ENCODE measurements at places on chromosomes 11 and 22.

DNA sequence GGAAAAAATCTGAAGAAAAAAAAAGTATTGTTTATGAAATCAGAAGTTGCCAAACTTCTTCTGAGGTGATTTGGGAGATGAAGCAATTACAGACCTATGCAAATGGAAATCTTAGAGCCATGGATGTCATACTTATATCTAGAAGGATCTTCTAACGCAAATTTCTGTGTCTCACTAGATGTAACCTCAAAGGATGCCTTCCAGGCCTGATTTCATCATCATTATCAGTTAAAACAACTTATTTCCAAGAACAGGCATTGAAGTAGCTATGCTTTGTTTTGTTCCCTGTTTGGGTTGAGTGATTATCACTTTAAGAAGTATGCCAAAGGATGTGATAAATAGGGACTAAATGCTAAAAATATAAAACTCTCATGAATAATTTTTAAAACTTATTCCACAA is 43.9 kb upstream of the ANGPTL5 start:
- no peak for DNase-seq

- DNase-seq, result no peak
Observed at GRCh38 chr11:122434786-122435185, 220.7 kb upstream of the UBASH3B start.

DNA sequence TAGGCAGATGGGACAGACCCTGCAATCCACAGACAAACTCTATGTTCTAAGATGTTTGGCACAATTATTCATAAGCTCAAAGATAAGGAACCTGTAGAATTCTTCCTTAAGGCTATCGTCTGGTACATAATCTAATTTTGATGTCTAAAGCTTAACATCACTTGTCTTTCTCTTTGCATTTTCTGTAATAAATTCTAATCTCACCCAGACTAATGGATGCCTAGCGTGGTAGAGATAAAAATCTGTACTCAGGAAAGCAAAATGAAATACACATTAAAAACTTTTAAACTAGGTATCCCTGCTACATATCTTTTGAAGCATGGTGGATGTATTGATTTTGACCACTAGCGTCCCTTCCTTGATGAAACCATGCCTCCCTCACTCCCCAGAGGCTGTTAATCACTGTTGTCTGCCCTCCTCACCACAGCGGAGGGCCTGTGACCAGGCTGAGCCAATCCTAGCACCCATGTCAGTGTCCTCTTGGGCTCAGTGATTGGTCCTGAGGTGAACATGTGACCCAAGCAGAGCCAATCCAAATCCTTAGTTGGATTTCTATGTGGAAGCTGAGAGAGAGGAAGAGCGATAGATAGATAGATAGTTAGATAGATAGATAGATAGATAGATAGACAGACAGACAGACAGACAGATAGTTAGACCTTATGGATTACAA is 82.2 kb upstream of the GRK3 start:
- no peak for DNase-seq

DNA sequence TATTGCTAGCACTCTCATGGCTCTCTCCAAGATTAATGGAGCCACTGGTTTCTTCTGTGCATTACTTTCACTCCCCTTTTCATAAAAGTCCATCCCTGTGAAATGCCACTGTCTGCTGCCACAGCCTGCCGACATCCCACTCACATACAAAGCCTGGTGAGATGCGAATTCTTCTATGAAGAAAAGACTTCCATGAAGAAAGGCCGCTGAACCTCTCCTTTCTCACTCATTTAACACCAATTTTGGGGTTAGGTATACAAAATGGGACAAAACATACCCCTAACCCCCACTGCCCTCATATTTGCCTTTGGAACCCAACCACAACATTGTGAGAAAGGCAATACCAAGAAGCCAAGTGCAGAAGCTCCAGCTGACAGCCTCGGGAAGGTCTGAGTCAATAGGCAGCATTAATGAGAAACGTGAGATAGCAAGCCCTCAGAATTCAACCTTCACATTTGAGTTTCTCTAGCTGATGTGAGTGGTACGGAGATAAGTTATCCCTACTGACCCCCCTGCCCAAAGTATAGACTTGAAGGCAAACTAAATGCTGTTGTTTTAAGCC is 156.4 kb downstream of the ATG16L2 start:
- no peak for DNase-seq

DNA sequence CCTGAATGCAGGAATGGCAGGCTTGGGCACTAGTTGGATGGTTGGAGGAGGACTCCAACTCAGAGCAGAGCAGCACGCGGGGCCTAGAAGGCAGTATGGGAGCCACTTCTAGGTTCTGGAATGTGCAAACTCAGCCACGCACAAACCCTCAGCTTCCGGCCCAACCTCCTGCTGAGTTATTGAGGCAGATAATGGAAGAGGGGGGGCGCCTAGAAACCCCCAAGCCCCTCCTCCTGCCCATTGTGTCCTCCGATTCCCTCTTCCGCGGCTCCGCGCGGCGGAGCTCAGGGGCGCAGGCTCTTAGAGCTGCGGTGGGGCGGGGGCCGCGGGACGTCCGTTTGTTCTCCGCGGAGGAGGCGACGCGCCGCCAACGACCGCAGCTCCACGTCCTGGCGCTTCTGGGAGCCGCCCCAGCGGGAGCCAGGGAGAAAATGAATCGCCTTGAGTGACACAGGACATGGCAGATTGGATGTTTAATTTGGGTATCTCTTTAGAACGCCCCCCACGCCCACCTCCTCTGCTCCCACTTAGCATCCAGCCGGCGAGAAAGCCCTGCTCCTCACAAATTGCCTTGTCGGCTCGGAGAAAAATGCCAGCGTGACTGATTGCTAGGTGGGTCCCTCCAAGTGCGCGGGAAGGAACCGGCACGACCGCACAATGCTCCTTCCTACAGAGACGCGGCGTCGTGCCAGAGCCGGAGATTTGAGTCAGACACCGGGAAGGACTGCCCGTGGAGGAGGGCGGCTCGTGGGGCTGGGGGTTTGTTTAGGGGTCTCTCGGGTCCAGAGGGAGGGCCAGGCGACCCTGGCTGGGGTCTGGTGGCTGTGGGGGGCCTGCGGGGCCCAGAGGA is 144.6 kb downstream of the NECTIN1 start:
- peak; percentile 63 for DNase-seq

GRCh38 chr22:48951836-48952235 is 875.8 kb downstream of the BRD1 start:
- DNase-seq, result no peak

GRCh38 chr11:11818529-11819121 is 23.1 kb upstream of the USP47 start:
- DNase-seq, result no peak

DNA sequence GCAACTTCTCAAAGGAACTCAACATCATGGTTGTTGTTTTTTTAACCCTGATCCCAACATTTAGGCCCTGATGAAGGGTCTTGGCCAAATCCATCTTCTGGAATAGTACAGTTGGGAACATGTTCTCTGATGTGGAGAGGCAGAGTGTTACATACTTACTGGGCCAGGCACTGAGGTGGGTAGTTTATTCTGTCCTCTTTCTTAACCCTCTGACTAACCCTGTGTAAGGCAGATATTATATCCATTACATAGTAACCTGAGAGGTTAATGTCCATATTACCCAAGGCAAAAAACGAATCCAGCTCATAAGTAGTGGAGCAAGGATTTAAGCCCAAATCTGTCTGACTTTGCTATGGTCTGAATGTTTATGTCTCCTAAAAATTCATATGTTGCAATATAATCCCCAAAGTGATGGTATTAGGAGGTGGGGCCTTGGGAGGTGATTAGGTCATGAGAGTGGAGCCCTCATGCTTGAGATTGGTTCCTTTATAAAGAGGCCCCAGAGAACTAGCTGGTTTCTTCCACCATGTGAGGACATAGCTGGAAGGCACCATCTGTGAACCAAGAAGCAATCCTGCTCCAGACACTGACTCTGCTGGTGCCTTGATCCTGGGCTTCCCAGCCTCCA is 16.3 kb downstream of the PPFIBP2 start:
- DNase-seq, result no peak

GRCh38 chr22:44193535-44193891 is 12.8 kb downstream of the PARVG start:
- DNase-seq, result no peak

- DNase-seq, result peak; percentile 43
Observed at GRCh38 chr22:49999063-49999945, 13.3 kb downstream of the IL17REL start.

DNA sequence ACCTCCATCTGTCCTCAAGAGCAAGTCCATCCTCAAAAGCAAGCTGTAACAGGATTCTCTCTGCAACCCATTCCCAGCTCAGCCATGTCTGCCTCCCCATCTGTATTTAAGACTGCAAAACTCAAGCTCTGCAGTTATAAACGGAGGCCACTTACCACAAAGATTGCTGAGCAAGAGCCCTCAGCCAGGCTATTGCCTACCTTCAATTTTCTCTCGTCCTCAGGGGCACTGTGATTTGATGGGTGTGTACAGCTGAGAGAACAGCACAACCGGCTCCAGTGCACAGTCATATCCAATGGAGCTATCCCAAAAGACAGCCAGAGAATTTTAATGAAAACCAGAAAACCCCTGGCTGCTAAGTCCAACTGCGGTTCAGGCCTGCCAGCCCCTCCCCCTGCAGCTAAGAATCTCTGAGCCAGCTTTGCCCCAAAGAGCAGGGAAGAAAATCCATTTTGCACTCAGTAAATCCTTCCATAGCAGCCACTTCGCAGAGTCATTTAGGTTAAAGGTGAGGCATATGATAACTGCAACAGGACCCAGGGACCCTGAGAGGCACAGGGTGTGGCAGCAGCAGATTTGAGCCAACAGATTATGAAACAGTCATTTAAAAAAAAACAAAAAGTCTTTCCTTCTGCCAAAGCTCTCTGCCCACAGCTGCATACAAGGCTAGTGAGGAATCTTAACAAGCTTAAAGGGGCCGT is 37.6 kb downstream of the RAB30 start:
- peak; percentile 50 for DNase-seq

DNA sequence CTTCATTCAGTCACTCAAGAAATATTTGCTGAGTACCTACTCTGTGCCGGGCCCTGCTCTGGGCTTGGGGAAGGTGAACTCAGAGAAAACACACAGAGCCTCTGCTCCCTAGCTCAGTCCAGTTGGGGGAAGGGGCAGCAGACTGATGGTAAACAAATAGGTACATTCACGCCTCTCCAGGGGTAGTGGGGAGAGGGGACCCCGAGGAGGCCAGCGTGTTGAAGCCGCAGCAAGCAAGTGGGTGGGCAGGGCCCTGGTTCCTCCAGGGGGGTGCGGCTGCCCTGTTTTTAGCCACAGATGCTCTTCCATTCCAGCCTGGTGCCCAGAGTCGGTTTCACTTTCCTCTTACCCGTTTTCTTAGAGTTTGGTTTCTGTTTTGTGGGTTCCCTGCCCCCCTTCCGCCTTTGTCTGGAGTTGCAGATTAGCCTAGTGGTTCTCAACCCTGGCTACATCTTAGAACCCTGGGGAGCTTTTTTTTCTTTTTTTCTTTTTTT is 8.7 kb downstream of the DRAP1 start:
- peak; percentile 23 for DNase-seq

- DNase-seq, result no peak
Observed at GRCh38 chr11:123521930-123522329, 91.9 kb downstream of the GRAMD1B start.

GRCh38 chr22:22770280-22770871 is 117.2 kb upstream of the IGLL5 start:
- peak; percentile 66 for DNase-seq

DNA sequence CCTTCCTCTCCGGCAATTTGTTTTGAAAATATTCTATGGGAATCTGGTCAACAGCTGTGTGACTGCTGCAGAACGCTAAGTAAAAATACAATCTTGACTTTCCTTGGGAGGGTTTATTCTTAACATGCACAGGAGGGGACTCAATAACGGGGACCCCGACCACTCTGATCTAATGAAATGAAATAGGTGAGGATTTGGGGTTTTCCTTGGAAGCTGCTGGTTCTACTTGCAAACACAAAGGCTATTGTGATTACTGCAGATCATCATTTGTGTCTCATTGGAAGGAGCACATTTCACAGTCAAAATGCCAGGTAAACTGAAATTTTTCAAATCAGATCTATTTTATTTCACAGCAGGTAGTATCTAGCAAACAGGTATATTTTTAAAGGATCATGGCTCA is 366.1 kb downstream of the SHANK2 start:
- DNase-seq, result no peak

DNA sequence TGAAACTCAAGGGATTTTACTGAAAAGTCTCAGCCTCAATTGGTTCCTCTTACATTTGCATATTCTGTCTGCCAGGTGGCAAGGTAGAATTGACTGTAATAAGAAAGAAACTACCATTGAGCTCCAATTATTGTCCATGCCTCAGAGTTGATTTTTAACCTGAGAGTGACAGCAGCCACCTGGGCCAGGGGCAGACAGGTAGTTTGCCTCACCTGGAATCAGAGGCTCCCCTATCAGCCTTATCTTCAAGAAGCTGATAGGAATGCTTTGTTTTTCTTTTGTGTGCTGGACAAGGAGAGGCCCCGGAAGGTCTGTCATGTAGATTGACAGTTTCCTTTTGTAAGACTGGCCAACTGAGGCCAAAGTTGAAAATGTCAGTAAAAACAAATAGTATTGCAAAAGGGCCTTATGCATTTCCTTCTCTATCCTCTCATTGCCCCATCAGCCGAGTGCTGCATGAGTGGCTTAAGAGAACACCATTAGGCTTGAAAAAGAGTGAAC is 34.1 kb downstream of the CD44 start:
- DNase-seq, result no peak

DNA sequence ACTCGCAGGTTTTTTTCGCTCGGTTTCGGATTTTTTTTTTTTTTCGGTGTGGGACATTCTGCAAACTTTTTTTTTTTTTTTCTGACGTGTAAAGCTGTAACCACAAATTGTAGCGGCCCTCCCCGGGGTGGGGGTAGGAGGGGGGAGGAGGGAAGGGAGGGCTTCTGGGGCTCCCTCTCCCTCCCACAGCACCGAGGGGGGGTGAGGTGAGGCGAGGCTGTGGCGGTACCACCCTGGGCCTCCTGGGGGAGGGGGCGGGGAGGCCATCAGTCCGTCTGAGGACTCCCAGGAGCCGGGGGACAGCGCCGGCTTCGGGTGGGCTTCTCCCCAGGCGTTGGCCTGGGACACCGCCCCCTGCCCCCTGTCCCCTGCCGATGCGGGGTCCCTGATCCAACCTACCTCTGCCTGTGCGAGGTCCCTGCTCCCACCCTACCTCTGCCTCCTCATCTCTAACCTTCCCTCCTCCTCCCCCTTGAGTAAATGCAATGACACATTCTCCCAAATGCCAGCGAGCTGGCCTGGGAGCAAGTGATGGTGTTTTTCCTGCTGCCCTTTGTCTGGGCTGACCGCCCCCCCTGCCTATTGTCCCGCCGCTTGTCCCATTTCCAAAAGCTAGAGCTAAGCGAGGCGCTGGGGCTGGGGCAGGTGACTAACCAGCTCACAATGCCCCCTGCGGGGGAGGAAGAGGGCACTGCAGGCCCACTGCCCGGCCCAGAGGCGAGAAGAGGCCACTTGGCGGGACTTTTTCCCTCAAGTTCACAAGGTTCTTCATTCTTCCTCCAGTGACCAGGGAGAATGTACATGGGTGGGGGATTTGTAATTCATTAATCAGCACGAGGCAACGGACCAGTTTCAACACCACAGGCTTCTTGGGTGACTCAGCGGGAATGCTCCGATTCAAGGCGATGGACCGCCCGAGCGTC is 511 bp upstream of the CLCF1 start:
- DNase-seq, result peak; percentile 62

GRCh38 chr11:111391328-111392124 is 12.5 kb upstream of the POU2AF1 start:
- no peak for DNase-seq
